ENCODE measurements at places on chromosomes 5 and 9.

GRCh38 chr5:172093965-172094364 lies 87.5 kb upstream of the FBXW11 start:
- ATAC-seq = no peak

GRCh38 chr9:132673355-132673754 lies 3.1 kb downstream of the GTF3C4 start:
- peak; percentile 55 for ATAC-seq

DNA sequence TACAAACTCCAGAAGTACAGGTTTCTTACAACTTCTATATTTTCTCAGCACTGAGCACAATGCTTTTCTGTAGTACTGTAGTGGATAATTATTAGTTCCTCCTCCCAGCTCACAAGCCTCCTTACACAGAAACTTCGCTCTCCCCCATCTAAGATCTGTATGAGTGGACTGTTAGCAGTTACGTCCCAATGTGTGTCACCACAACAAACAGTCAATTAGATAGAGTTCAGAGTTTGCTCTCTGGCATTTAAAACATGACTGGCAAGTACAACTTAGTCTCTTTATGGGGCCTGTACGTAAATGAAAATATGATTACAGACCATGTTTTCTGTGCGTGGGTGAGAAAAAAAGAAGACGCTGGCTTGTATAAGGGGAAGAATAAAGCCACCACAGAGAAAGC lies 631.4 kb upstream of the DMAC1 start:
- no peak for ATAC-seq

DNA sequence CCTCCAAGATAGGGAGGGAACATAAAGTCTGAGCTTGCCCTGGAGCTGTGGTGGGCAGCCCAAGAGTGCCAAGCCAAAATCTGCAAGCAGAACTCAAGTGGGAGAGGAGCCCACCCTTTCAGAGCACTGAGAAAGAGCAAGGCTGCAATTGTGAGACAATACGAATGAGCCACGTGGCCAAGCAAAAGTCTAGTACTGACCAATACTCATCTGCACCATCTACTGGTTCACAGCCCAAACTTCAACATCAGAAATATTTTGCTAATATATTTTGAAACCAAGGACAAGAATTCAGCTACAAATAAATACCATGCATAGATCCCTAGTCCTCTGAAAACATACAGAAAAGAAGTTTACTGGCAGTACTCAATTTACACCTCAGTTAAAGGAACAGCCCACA lies 696.2 kb upstream of the COX7C start:
- ATAC-seq = no peak

DNA sequence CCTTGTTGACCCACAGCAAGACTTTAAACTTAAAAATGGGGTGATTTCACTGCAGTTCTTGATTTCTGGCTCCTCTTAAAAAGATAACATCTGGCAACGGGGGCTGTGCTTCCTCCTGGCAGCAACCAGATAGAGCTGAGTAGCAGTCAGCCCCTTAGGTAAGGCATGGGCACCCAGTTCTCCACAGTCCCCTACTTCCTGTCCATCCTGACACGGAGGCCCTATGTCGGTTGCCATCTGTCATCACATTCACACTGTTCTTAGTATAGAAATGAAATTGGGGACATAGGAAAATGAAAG lies 11.7 kb downstream of the CD74 start:
- ATAC-seq = no peak

DNA sequence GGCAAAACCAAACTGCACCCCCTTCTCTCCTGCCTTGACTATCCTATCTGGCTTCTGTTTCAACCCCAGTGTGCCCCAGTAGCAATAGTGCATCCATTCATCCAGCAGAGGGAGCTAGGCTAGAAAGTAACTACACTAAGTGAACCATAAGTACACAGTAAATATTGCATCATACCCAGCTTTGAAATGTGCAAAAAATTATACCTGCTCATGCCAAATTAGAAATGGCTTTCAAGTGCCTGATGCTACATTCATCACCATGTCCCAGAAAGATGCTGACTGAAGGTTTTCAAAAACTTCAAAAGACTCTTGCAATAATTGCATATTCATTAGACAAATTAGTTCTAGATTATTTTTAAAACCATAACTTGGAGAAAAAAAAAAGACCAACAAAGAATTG lies 153.5 kb downstream of the PRELID2 start:
- ATAC-seq = peak; percentile 98

GRCh38 chr5:85998656-85999055 lies 619.1 kb upstream of the COX7C start:
- ATAC-seq = no peak

DNA sequence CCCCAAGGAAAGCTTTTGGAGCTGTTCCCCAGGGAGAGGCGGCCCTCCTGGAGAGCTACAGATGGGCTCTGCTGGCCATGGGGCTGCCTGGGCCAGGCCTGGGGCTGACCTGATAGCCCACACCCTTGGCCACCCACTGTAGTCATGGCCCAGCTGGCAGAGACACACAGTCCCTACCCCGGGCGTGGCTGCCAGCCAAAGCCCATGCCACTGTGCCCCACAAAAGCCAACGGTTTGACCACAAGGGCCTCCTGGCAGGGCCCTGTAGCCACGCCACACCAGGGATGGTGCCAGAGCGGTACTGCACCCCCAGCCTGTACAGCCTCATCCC lies 15.2 kb downstream of the NACC2 start:
- no peak for ATAC-seq

GRCh38 chr5:88666761-88667495 lies 216.1 kb downstream of the MEF2C start:
- no peak for ATAC-seq

- ATAC-seq = no peak
Observed at GRCh38 chr9:93649610-93650261, 73.4 kb downstream of the PHF2 start.

GRCh38 chr5:54295651-54296276 lies 14.6 kb downstream of the ARL15 start:
- no peak for ATAC-seq

GRCh38 chr9:26870292-26870691 lies 22.3 kb downstream of the CAAP1 start:
- no peak for ATAC-seq

DNA sequence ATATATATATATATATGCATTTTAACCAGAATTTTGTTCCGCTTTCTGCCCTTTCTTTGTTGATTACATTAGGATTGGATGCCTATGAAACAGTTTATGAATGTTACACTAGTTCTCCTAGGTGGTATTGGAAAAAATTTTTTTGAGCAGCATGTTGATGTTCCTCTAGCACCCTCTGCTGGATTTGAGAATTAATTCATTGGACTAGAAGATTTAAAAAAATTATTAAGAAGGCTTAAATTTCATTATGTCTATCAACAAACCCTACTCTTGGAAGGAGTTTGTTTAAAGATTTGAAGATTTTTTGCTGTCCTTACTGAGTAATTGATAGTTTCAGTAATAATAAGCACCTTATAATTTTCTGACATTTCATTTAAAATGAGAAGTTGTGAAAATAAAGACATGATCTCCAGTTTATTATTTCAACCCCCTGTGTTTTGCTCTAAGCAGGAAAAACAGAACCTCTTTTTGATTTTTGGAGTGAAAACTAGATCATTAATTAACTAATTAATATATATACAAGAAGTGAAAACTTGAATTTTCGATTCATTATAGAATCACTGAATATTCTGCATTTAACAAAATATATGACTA lies 89.6 kb downstream of the CCDC171 start:
- no peak for ATAC-seq

DNA sequence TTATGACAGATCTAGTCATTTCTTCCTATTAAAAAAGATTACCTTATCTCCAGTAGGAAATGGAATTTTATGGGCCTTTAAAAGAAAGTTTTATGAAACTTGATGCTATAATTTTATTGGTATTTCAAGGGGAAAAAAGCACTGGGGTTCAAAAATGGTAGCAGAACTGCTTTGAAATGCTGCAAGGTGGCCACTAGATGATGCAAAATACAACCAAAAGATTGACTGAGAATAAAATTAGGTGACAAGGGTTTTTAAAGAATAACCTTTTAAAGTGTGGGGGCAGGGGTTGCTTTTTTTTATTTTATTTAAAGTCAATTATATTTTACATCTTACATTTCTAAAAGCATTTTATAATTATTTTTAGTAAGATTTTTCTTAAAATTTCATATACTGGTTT lies 61.7 kb downstream of the KLF9 start:
- no peak for ATAC-seq

- no peak for ATAC-seq
Observed at GRCh38 chr9:131119600-131119999, 5.8 kb upstream of the NUP214 start.

- no peak for ATAC-seq
Observed at GRCh38 chr5:10745133-10745532, 15.9 kb downstream of the DAP start.

GRCh38 chr5:167702014-167702413 lies 589.4 kb upstream of the WWC1 start:
- no peak for ATAC-seq

Measured in esophagus mucosa (tissue), 1 donor.